ENCODE measurements at places on chromosomes 2 and 18. TPM values are rescaled to one million over a fixed set of nuclear protein-coding genes. Genes with fewer than 3 reads are reported as not detected.

Gene C2orf15
- 3.4 TPM for total RNA-seq

DNA sequence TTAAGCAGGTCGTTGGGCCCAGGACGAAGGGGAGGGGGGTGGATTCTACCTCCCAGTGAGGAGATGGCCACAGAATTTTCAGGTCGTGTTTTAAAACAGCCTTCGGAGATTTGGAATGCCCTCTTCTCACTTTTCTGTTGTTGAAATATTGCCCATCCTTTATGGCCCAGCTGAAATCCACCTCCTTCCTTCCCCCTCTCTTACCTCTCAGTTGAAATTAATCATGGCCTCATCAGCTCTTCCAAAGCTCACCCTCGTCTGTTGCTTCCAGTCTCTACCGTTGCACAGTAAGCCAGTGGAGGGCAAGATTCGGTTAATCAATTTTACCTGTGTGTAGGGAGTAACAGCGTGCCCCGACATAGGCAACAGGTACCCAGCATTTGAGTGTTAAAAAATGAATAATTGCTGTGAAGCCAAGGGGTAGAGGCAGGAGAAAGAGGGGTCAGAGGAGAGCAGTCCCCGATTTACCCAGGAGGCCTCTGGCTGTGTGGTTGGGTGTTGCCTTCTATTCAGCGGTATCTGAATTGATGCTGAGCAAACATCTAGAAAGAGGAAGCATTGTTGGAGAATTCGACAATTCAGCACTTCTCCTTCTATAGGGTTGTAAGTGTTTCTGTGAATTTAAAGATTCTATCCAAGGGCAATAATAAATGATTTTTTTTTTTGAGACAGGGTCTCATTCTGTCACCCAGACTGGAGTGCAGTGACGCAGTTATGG, 8.6 kb upstream of the PDIA6 start:
- no peaks in the 10 kb centered on the region for H3K27me3 ChIP-seq
- no peaks in the 10 kb centered on the region for H3K36me3 ChIP-seq
- H3K4me3 ChIP-seq = no peak overlapping the region

Gene SPRED2
- total RNA-seq = 47.1 TPM

GRCh38 chr2:229445019-229445418, 173.9 kb upstream of the PID1 start:
- DNase-seq = no peak
- peaks cover 4% of the 10 kb centered on the region for H3K4me1 ChIP-seq
- no peak overlapping the region for H3K4me3 ChIP-seq
- H3K27me3 ChIP-seq = no peaks in the 10 kb centered on the region
- no peaks in the 10 kb centered on the region for H3K36me3 ChIP-seq

Gene CD207
- 0.73 TPM for total RNA-seq

GRCh38 chr2:29189052-29189451, 73.8 kb downstream of the CLIP4 start:
- H3K27me3 ChIP-seq = no peaks in the 10 kb centered on the region
- DNase-seq = no peak
- H3K4me1 ChIP-seq = no peaks in the 10 kb centered on the region
- H3K36me3 ChIP-seq = no peaks in the 10 kb centered on the region
- no peak overlapping the region for H3K4me3 ChIP-seq
